ENCODE measurements at places on chromosomes 13 and 19.

DNA sequence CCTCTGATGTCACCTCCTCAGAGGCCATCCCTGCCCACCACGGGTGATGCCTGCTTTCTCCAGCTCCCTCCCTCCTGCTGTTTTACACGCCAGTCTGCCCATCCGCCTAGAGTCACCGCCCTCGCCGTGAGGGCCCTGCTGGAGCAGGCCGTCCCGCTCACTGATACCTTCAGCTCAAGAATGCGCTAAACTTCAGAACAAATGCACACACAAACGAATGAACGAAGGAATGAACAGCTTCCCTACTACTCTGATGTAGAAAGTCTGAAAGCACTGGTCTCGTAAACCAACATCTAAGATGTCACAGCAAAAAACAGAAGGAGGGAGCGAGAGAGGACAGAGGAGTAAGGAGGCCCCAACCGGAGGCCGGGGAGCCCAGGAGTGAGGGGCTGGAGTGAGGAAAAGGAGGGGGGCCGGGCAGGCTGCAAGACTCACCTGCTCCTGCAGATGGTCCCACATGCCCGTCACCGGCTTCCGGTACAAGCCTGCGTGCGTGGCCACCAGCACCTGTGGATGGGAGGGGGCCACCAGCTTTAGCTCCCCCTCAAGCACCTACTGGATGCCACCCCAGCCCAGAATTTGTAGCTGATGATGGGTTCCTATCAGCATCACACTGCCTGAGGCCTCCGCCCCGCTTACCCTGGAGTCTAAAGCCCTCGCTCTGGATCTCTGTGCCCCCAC is 4.0 kb downstream of the PNKP start:
- DNase-seq: no peak

DNA sequence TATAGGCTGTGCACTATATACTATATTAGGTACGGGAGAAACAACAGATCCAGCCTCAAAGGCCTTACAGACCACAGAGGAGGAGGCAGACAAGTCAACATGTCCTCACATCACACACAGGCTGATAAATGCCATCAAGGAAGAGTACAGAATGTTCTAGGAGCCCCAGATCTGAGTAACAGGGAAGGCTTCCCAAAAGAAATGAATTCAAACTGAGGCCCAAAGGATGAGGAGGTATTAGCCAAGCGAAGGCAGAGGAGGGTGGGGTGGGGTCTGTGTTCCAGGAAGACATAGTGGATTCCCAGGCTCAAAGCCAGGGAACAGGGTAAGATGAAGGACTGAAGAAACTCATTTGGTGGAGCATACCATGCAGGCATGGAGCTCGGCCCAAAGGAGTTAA is 55.1 kb downstream of the RXFP2 start:
- no peak for DNase-seq

DNA sequence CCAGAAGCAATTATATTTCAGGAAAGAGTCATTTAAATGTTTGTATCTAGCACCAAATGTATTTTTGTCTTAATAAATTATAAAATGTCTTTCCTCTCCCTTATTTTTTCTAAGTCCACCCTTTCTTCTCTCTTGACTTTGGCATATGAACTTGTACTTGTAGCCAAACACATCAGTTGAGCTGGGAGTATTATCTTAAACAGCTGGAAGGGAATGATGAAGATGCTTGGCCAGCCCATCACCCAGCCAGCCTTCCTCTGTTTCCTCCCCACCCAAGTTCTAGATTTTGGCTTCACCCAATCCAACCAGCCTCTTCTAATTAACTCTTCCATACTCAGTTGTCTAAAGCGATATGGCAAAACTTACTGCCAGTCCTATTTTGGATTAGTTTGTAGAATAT is 272.5 kb downstream of the ENOX1 start:
- no peak for DNase-seq

- no peak for DNase-seq
Measured at GRCh38 chr13:91661692-91662490, 263.5 kb downstream of the GPC5 start.

All from amygdala (tissue), 56 donors.